Stimulated activated CD4-positive, alpha-beta T cell treated with anti-CD3 and anti-CD28 coated beads, Interleukin-4, amount 100 ng/mL, for 24 hours (primary cell): ENCODE measurements at places on chromosomes 2 and 18.

GRCh38 chr2:109523536-109524361 lies 90.0 kb downstream of the SEPTIN10 start:
- no peak for DNase-seq

GRCh38 chr2:155997538-155997937 lies 335.0 kb downstream of the NR4A2 start:
- DNase-seq: no peak

GRCh38 chr2:97788986-97789644 lies 75.7 kb downstream of the ZAP70 start:
- DNase-seq: no peak

DNA sequence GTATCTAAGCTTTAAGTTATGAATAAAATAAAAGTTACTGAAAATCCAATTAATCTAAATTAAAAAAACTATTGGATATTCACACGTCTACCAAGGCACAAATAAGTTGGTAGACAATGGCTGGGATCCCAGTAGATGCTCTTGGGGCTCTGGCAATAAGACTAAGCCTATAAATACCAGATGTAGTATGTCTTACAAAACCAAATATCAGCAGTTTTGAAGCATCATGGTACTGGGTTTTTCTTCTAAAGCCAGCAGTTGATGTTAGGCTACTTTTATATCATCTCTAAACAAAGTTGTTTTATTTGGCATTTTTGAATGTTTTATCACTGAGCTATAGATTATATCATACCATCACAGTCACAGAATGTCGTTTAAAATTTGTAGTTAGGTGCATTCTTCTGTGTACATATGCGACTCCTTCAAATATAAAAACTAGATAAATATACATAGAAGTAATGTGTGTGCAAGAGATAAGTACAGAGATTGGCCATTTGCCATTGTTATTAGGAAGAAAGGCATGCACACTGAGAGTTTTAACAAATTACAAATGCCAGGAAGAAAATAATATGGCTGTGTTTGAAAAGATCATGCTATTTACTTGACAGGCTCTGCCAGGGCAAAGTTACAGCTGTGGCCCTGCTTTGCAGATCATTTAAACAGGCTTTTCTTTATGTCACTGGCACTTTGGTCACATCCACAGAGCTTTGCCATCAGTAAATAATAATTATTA lies 21.6 kb upstream of the TMEM17 start:
- no peak for DNase-seq

GRCh38 chr2:148947299-148947698 lies 72.3 kb downstream of the KIF5C start:
- DNase-seq: no peak

DNA sequence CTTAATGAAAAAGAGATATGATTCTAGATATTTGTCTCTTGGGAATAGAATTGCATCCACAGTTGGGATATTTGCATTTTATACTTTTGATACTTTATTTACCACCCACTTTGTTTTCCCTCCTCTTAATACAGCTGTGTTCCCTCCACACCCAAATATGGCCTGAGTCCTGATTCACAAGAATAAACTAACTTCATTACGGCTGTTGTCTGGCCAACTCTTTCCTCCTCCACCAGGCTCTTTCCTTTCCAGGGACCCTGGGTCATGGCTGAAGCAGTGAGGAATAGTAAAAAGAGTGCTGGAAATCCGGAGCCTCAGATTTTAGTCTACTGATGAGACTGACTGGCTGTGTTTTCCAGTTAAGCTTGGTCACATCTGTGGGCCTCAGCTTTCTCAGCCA lies 48.4 kb upstream of the STAM2 start:
- no peak for DNase-seq

DNA sequence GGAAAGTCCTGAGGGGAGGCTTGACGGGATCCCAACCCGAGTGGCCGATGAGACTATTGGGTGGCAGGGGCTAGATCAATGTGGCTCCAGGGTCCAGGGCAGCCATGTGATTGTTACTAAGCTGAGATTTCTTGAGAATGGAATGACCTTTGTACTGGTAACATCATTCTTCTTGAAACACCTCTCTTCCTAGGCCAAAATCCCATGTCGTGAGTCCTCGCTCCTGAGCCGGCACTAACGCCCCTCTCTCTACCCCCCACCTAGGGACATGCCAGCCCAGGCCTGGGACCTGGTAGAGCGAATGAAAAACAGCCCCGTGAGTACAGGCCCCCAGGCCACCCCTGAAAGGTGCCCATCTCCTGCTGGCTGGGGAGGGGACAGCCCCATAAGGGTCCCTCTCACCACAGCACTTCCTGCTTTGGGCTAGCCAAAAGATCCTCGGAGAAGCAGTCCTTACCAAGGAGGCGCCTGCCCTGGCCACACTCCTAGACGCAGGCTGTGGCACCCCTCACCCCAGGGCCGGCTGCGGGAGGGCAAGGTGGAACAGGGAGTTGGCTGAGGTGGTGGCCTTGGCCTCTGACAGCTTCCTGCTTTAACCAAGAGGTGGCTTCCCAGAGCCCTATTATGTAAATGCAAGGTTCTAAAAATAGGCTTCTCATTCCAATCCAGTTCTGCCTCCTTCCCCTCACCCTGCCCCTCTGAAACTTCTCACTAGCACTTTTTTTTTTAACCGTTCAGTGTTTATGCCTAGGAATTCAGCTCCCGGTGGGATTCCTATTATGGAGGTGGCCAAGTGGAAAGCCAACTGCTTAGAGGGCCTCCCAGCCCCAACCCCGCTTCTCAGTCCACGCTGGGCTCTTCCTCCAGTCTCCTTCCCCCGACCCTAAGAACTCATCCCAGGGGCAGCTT lies 126.6 kb upstream of the PPP1CB start:
- DNase-seq: peak; percentile 64

DNA sequence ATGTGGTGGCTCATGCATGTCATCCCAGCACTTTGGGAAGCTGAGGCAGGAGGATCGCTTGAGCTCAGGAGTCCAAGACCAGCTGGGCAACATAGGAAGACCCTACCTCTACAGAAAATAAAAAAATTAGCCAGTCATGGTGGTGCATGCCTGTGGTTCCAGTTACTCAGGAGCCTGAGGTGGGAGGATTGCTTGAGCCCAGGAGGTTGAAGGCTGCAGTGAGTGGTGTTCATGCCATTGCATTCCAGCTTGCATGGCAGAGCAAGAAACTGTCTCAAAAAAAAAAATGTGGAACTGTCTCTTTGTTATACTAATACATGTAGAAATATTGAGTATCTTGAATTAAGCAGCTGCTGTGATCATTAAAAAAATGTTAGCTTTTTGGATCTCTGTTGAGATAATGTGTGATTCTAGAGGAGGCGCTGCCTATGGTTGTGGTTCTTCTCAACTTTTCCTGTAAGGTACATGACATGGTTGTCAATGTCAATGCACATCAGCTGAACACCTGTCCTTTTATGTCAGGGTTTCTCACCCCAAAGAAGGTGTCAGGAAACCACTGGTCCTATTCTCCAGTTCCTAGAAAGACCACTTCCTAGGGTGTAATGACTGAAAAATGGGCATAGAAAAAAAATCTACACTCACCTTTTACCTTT lies 34.7 kb upstream of the IL1RL1 start:
- no peak for DNase-seq

GRCh38 chr2:42363413-42363812 lies 2.4 kb upstream of the COX7A2L start:
- no peak for DNase-seq

GRCh38 chr2:179059026-179059700 lies 9.2 kb upstream of the CCDC141 start:
- DNase-seq: no peak

DNA sequence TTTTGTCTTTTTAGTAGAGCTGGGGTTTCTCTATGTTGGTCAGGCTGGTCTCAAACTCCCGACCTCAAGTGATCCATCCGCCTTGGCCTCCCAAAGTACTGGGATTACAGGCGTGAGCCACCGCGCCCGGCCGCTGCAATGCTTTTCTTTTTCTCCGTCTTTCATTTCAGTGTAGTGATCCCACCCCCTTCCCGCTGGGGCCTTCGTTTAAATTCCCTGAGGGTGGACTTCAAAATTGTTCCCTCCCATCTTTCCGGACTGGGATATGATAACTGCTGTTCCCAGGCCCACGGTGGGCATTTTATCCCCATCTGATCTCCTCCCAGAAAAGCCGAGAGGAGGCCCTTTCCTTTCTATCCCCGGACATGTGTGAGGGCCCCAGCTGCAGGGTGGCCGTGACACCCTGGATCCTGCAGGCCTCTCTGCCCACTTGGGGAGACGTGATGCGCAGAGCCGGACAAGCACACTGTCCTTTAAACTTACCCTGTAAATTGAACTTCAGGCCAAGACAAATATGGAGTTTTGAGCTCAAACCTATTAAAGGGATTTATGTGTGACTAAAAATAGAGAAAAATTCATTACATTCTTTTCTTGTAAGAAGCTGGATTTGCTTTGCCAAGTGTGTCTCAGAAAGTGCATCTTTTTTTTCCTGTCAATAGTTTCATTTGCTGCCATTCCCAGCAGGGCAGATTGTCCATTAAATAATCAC lies 54.5 kb upstream of the AFF3 start:
- DNase-seq: no peak

GRCh38 chr2:45954233-45954850 lies 302.9 kb downstream of the PRKCE start:
- no peak for DNase-seq

- no peak for DNase-seq
Measured at GRCh38 chr2:78245394-78246135, 723.4 kb upstream of the LRRTM4 start.

DNA sequence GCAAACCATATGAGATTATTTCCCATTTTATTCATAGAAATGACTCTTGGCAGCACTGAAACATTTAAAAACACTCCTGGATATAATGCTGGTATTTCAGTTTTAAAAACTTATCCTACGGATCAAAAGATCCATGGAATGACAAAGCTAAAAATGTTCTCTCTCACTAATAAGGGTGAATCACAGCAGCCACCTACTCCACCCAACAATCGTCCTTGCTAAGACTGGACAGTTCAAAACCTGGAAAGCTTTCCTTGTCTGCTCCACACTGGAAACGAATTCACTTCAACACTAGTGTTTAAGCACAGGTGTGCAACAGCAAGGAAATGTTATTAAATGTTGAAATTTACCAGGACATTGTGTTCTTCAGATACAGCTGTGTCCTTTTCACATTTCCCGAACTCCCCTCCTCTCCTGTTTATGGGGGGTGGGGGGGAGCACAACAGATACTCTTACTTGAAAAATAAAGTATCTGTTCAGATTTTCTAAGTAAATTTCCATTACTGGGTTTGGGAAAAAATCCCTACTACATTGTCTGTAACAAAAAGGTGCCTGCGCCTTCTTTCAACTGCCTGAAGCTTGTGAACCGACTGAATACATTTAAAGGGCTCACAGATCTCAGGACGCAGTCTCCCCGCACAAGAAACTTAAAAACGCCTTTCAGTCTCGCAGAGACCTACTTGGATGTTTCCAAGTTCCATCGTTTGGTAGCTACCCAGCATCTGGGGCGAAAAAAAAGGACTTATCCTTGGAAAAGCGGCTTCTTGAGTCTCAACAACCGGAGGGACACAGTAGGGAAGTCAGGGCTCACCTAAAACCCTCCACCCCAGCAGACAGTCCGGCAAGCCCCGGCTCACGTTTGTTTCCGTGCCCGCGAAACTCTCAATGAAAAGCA lies 1.3 kb downstream of the YWHAQ start:
- no peak for DNase-seq

- no peak for DNase-seq
Measured at GRCh38 chr18:57916684-57917083, 113.6 kb upstream of the ATP8B1 start.

- no peak for DNase-seq
Measured at GRCh38 chr2:224948859-224949258, 93.4 kb downstream of the DOCK10 start.

GRCh38 chr18:80147037-80147417 lies 38.0 kb downstream of the ADNP2 start:
- no peak for DNase-seq

GRCh38 chr2:69375494-69376353 lies 11.3 kb downstream of the GFPT1 start:
- DNase-seq: peak; percentile 12
